Transverse colon (tissue), 4 donors: ENCODE measurements at places on chromosomes 7 and 10. TPM values are rescaled to one million over a fixed set of nuclear protein-coding genes. Genes with fewer than 3 reads are reported as not detected.

- DNase-seq: no peak
These were observed 20.3 kb downstream of the FAM13C start for GRCh38 chr10:59342000-59342399.

DNA sequence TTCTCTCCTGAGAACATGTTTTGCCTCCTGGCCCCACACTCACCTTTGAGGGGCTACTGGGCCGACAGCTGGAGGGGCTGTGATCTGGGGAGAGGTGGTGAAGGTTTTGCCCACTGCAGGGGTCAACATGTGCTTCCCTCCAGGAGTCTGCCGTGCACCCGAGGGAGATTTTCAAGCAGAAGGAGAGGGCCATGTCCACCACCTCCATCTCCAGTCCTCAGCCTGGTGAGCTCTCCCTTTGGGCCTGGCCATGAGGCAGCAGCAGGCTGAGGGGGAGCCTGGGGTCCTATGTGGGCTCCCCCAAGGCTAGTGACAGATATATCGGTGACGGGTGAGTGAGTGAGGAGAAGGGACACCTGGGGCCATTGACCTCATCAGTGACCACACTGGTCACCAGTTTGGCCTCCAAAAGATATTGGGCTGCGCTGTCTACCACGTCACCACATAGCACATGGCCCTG, 6.6 kb downstream of the PGAM2 start:
- DNase-seq: no peak

DNA sequence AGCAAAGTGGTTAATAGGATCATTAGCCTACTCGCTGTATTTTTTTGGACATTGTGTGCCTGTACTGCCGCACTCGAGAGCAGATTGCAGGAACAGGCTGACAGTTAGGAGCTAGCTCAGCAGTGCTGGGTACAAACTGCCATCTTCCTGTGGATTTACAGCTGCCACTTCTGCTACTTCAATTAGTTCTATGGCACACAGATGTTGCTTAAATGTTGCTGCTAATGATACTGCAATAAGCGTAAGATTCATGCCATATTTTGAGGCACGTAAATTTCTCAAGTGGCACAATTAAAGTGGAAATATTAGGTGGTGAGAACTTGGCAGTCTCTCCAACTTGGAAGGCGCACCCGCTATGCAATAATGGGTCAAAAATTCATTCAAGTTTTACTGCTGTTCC, 171.9 kb downstream of the EBF3 start:
- no peak for DNase-seq

- no peak for DNase-seq
These were observed 4.3 kb upstream of the TRPV6 start for GRCh38 chr7:142889816-142890215.

- no peak for DNase-seq
These were observed 88.4 kb upstream of the SAMD8 start for GRCh38 chr10:75023074-75023473.

DNA sequence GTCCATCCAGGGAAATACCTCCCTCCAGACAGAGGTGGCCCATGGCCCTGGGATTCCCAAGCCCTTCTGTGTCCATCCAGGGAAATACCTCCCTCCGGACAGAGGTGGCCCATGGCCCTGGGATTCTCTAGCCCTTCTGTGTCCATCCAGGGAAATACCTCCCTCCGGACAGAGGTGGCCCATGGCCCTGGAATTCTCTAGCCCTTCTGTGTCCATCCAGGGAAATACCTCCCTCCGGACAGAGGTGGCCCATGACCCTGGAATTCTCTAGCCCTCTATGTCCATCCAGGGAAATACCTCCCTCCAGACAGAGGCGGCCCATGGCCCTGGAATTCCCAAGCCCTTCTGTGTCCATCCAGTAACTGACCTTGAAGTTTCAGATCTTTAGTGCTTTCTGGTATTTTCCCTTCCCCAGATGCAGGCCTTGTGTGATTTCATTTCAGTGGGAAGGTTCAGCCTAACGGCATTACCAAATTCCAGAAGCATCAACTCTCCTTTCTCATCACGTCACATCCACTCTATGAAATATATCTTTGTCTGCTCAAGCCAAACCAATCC, 28.8 kb upstream of the DIP2C start:
- no peak for DNase-seq

DNA sequence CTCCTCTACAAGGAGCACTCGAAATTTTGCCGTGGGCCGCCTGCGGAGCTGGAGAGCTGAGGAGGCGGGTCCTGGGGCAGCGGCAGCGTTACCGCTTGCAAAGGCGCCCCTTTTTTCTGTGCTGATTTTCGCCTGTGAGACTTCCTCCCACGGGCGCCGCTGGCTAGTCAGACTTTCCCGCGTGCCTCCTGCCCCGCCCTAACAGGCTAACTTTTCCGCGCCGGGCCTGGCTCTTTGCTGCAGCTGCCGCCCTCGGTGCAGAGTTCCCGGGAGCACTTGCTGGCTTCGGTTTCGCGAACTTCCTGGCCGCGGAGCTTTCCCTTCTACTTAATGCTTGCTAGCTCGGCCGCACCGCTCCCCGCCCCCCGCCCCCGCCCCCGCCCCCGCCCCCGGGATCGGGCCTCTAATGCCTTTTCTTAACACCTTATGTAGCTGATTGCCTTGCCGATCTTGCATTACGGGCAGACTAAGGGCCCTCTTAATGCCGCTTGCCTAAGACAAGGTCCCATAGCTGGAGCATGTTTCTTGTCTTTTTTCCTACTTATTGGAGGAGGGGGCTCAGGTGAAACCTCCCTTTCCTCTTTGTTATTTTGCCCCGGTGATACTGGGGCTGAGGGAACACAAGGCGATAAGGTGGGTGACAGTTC, 37.9 kb upstream of the RASGEF1A start:
- DNase-seq: peak; percentile 76

GRCh38 chr7:100667331-100668068, 6.0 kb upstream of the GNB2 start:
- no peak for DNase-seq

GRCh38 chr10:61751599-61751998, 88.9 kb downstream of the CABCOCO1 start:
- DNase-seq: no peak

GRCh38 chr10:109880886-109881768, 42.2 kb downstream of the XPNPEP1 start:
- no peak for DNase-seq

- peak; percentile 19 for DNase-seq
These were observed 92.0 kb upstream of the MKLN1 start for GRCh38 chr7:131235489-131236317.

GRCh38 chr10:78572565-78572964, 496.2 kb upstream of the ZMIZ1 start:
- no peak for DNase-seq

- no peak for DNase-seq
These were observed 74.0 kb downstream of the FGFR2 start for GRCh38 chr10:121524157-121524817.

DNA sequence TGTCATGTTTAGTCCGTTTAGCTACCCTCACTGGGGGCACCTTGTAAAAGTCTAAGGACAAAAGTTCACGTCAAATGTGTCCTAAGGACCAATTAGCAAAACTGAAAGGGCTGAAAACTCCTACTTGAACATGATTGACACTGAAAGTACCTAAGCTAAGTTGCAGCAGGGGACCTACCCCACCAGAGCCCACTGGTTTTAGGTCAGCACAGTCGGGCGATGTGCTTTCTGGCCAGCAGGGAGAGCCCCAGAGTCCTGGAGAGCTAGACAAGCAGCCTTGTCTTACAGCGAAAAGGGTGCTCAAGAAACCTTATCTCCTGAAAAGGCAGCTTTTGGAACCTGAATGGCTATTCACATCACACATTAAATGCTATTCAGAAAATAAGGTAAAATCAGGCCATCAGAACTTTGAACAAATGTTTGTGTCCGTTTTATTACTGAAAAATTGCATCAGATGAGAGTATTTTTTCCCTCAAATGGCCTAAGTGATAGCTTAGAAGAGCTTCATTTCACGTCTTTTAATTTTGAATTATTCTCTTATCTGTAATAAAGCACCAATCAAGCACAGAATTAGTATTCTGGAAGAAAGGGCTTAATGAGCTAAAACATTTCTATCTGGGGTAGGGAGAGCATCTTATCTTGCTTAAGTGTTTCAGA, 52.2 kb upstream of the MKI67 start:
- DNase-seq: peak; percentile 24

PRPS1L1 gene
- not detected for total RNA-seq

C10orf53 gene
- total RNA-seq: not detected

FAM25A gene
- not detected for total RNA-seq

SPOCK2 gene
- total RNA-seq: 24.7 TPM

PRRT4 gene
- total RNA-seq: not detected

SND1 gene
- 69.6 TPM for total RNA-seq

CACNB2 gene
- 16.2 TPM for total RNA-seq

SPAM1 gene
- not detected for total RNA-seq

CPA4 gene
- total RNA-seq: not detected

PON1 gene
- 1.6 TPM for total RNA-seq

HTR5A gene
- total RNA-seq: not detected

C10orf67 gene
- not detected for total RNA-seq
